ENCODE measurements at places on chromosomes 12 and 14.

DNA sequence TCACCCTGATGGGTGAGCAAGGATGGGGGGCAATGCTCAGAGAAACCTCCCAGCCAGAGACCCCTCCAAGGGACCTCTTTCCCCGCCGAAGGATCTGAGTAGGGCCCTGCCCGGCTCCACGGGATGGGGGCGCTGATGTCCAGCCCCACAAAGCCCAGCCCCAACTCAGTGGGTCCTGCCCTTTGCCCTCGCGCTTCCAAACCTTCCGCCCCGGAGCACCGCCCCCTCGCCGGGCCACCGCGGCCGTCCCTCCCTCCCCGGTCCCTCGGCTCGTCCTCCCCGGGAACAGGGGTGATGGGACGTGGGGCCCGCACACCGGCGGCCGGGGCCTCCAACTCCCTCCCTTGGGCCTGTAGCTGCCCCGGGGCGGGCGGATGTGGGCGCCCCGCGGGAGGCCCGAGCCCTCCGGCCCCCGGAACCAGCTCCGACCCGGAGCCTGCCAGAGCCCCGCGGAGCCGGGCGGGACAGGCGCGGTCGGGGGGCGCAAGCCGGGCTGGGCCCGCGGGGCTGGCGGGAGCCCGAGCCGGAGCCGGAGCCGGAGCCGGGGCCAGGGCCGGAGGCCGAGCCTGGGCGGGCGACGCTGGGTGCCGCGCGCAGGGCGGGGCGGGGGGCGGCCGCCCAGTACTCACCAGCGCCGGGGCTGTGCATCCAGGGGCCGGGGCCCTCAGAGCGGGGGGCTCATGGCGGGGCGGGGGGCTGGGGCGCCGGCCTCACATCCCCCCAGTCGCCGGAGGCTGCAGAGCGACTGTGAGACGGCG lies 386 bp downstream of the HDAC7 start:
- DNase-seq, result no peak

- DNase-seq, result no peak
These were observed 83.4 kb upstream of the ESRRB start for GRCh38 chr14:76292561-76292960.

GRCh38 chr12:107670999-107671643 lies 14.5 kb upstream of the PWP1 start:
- no peak for DNase-seq

- DNase-seq, result no peak
These were observed 791 bp upstream of the SLC25A47 start for GRCh38 chr14:100322138-100322957.

- no peak for DNase-seq
These were observed 90.9 kb upstream of the MDM1 start for GRCh38 chr12:68422956-68423574.

- no peak for DNase-seq
These were observed 7.4 kb downstream of the TESPA1 start for GRCh38 chr12:54977155-54977554.

- no peak for DNase-seq
These were observed 79.3 kb upstream of the TSPAN11 start for GRCh38 chr12:30847259-30847658.

DNA sequence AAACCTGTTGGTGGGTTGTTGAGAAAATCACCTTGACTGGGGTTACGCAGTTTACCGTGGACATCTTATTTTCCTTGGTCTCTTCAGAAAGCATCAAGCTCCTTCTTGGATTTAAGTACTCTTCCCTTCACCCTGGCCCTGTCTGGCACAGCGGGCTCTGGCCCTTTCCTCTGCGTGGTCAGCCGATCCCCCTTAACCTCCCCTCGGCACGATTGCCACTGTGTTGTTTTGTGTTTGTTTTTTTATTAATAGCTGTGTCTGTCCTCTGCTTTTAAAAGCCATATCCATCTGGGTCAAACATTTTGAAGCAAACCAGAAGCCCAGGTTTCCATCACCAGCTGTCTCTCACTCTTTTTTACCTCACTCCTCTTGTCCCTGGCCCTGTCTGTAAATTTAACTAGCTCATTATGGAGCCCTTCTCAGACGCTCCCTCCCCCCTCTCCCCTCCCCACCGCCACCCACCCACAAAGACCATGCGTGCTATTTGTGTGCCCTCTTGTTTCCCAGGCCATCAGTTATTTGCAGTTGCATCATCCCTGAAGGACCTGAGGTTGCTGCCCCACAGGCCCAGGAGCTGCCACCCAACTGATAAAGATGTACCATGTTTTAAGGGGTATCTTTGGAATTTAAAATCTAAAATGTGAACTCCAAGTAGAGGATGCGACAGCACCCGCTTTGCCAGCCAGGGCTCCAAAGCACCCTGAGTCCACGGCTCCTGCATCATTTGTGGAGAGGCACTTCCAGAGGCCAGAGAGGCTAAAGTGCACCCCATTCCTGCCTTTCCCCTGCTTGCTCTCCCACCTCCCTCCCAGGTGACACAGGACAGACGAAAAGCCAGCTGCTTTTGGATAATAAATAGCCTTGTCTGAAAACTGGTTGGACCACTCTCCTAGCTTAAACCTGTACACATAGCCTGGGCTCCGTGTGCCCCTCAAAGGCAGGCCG lies 3.9 kb downstream of the BCL11B start:
- no peak for DNase-seq

DNA sequence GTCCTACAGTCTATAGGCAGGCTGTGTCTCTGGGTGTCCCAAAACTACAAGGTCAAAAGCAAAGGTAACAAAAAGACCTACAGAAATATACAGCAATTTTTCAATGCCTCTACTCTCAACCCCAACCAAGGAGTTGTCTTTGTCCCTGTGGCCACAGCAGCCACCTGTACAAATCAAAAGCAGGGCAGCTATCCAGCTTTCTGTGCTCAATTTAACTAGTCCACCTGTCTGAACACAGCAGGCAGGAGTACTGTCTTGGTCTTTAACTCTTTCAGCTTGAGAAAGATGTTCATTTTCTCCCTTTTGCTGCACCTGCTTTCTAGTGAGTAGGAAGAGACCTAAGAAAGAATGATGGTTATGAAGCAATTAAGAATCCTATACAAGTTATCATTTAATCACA lies 19.7 kb downstream of the GDF11 start:
- no peak for DNase-seq

DNA sequence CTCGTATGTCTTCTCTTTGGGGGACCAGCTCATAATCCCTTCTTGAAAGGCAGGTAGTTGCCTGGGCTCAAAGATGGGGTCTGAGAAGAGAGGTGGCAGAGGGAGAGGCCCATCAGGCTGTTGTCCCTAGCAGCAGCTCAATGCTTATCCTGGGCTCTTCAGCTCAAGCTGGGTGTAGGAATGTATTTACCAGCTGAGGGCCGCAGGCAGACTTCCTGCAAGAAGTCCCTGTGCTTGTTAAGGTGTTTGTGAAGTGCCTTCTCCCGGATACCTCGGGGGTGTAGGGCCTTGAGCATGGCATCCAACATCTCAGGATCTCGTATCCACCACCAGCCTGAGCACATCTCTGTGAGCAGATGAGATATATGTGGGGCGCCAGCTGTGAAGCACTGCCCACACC lies 29.4 kb downstream of the BAZ2A start:
- no peak for DNase-seq

Measured in T-helper 22 cell (primary cell).